Activated CD8-positive, alpha-beta memory T cell treated with anti-CD3 and anti-CD28 coated beads for 48 hours (primary cell): ENCODE measurements at places on chromosomes 13 and 19.

GRCh38 chr19:17475541-17476115, 5.3 kb downstream of the SLC27A1 start:
- no peak for DNase-seq

DNA sequence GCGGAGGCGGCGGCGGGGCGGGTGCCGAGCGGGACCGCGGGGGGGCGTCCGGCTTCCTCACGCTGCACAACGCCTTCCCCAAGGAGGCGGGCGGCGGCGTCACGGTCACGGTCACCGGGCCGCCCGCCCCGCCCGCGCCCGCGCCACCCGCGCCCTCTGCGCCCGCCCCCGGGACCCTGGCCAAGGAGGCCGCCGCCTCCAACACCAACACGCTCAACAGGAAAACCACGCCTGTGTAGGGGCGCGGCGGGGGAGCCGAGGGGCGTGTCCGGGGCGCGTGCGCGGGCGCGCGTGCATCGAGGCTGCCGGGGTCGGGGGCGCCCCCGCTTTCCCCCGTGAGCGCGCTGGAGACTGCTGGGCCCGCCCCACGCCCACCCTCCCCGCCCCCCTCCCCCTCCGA, 8.8 kb upstream of the CACNG6 start:
- DNase-seq, result no peak

DNA sequence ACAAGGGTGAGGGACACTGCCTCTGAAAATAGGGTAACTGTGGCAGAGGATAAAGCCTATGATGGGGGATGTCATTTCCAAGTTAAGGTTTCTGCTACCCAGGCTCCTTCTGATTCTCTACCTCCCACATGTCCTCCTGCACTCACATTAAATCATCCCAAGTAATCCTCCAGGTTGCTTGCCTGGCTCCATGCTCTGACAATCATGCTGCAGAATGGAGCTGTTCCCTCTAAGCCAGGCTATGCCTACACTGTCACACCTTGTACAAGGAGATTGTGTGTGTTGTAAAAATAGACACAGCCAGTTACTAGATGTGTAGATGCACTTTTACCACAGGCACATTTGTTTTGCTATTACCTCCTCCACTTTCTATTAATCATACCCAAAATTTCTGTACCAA, 8.0 kb downstream of the ZNF416 start:
- DNase-seq, result no peak

GRCh38 chr13:66214467-66214866, 1015.7 kb downstream of the PCDH9 start:
- no peak for DNase-seq

- no peak for DNase-seq
Measured at GRCh38 chr19:16073481-16073880, 2.8 kb upstream of the TPM4 start.
